Skin of body (tissue), 3 donors: ENCODE measurements at places on chromosomes 3 and 15. TPM values are rescaled to one million over a fixed set of nuclear protein-coding genes. Genes with fewer than 3 reads are reported as not detected.

Gene VIPR1
- total RNA-seq = 10.1 TPM

Gene AGBL1
- 4.8 TPM for total RNA-seq

Gene LEKR1
- 0.69 TPM for total RNA-seq

Gene KBTBD12
- 3.1 TPM for total RNA-seq

DNA sequence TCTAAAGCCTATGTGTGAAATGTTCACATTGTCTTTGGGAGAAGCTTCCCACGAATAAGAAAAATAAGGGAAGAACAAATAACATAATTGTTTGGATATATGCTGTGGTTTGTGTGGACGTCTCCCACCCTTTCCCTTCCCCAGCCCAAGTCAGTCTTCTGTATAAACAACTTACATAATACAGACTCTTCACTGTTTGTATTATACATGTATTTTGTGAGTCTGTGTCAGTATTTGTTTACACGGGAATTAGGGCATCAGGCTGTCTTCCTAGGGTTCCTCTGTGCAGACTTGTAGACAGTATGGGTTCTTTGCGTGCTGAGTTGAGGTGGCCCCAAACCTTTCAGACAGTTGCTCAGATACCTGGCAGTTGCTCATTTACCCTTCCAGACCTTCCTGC, 103.4 kb downstream of the IGF1R start:
- DNase-seq = no peak

DNA sequence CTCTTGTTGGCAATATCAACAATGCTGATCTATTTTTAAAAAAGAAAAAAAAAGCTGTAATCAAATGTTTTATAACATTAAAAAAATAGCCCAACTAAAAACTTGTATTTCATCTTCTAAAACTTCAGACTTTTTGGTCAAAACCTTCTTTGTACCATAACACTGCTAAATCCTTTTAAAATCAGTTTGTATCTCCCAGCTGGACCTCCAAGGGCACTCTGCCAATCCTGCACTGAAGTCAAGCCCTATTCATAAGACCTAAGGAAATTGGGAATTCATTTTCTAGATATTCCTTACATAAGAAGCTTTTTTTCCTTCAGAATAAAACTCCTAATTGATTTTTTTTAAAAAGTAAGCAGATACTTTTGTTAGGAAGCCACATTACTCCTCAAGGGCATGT, 38.2 kb upstream of the HCLS1 start:
- no peak for DNase-seq

- no peak for DNase-seq
Measured at GRCh38 chr15:85463276-85463892, 83.0 kb downstream of the AKAP13 start.

GRCh38 chr3:61526308-61526707, 35.1 kb upstream of the PTPRG start:
- DNase-seq = no peak

DNA sequence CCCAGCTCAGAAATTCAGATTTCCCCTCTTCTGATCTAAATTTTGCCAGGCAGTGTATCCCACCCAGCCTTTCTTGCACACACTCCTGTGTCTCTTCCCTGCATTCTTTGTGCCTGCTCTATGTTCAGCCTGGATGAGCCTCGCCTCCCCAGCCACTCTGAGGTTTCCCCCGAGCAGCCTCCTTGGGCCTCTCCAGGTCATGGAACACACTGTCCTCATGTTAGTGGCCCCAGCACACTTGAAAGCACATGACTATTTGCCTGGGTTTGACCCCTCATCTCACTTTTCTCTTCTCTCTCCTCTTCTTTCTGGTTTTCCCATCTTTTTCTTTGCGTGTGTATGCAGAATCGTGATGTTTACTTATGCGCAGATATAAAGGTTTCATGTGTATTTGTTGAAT, 3.1 kb downstream of the THSD4 start:
- DNase-seq = no peak

GRCh38 chr3:25355998-25356397, 72.1 kb upstream of the RARB start:
- DNase-seq = no peak

- DNase-seq = no peak
Measured at GRCh38 chr3:139441656-139442055, 34.7 kb downstream of the RBP2 start.

GRCh38 chr15:68499620-68500312, 67.8 kb upstream of the ITGA11 start:
- no peak for DNase-seq

- DNase-seq = no peak
Measured at GRCh38 chr3:99212969-99213368, 311.5 kb upstream of the DCBLD2 start.

GRCh38 chr3:143247073-143247472, 127.5 kb downstream of the CHST2 start:
- no peak for DNase-seq

GRCh38 chr15:78306176-78306774, 6.9 kb upstream of the SKIC8 start:
- DNase-seq = peak; percentile 18

- no peak for DNase-seq
Measured at GRCh38 chr3:30615615-30616346, 9.4 kb downstream of the TGFBR2 start.

DNA sequence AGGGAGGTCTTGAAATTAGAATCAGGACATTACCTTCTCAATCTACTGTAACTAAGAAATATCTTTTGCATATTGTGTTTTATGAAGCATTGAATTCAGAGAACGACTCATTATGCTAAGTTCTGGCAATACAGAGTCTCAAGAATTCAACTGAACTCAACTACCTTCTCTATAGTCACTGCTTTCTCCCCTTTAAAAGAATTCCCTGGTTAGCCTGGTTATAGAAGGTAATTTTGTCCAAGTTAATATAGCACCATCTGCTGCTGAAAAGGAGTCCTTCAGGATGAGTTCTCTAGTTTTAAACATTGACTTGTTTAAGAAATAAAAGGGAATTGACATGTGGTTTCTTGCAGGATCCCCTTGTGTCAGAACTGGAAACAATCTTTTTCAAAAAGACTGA, 60.2 kb downstream of the IL16 start:
- DNase-seq = peak; percentile 19

DNA sequence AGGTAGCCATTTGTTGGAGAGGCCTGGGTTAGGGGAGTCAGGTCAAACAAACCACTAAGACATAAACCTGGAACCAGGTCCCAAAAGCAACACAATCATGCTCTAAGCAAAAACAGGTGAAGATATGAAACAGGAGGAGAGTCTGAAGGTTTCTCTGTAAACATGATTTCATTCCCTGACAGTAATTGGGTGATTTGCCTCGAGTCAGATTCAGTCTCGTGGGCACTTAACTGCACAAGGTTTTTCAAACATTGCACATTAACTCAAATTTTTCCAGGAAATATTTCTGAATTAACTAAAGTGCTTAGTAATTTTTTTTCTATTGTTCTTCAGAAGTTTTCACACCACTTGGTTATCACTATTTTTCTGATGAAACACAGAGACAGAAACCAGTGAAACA, 27.8 kb downstream of the RORA start:
- DNase-seq = no peak

GRCh38 chr3:169835533-169835932, 22.8 kb upstream of the LRRC34 start:
- DNase-seq = no peak

GRCh38 chr3:116836286-116836685, 126.7 kb downstream of the TUSC7 start:
- DNase-seq = no peak

GRCh38 chr3:39130693-39131265, 22.6 kb downstream of the CSRNP1 start:
- no peak for DNase-seq

- no peak for DNase-seq
Measured at GRCh38 chr3:61632568-61633175, 71.3 kb downstream of the PTPRG start.
